ENCODE measurements at places on chromosomes 16 and 17.

DNA sequence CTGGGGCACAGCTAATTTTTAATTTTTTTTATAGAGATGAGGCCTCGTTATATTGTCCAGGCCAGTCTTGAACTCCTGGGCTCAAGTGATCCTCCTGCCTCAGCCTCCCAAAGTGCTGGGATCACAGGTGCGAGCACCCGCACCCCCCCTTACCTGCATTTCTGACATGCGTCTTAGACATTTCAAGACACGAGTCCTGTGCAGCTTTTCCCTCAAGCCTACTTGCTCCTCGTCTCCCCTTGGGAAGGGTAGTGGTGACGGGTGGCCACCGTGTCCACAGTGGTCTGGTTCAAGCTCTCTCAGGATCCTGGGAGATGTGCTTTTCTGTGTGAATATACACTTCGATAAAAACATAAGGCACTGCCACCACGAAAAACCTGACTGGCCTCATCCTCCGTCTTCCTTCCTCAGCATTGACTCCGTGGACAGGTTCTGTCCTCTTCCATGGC, 9.6 kb downstream of the CANT1 start:
- DNase-seq = no peak

DNA sequence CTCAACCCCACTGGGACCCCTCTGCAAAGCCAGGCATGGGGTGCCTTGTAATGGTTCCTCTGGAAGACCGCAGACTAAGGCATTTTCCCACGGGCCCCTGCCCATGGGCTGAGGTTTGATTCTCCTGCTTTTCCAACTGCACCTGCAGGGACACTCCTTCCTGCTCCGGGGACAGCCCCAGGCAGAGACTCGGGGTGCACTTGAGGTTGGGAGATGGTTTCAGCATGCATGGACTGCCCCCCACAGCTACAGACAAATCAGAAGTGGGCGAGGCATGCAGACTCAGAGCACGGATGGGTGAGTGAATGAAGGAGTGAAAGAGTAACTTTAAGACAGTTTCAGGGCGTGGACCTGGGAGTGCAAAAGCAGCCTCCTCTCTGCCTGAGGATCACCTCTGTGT, 87.9 kb upstream of the RPL38 start:
- DNase-seq = no peak

DNA sequence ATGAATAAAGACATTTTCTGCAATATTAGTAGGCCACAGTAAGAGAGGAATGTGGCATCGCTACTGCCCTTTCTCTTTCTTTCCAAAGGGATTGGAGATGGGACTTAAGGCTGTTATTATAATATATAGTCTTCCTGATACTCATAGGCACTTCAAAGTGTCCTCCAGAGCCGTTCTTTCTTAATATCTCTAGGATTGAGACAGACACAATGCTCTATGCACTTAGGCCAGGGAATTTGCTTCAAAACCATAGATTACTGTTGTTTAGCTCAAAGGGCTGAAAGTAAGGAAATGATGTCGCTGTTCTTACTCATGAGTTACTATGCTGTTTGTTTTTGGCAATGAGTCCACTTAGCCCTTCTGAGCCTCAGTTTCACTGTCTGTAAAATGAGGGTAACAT, 590.5 kb downstream of the CDH11 start:
- no peak for DNase-seq

GRCh38 chr16:26169473-26169872, 477.7 kb downstream of the HS3ST4 start:
- DNase-seq = no peak

- no peak for DNase-seq
These were observed 19.6 kb downstream of the MED13 start for GRCh38 chr17:62045517-62045916.

GRCh38 chr17:41549596-41550039, 21.5 kb upstream of the KRT19 start:
- no peak for DNase-seq

GRCh38 chr16:76441876-76442275, 164.7 kb downstream of the CNTNAP4 start:
- DNase-seq = no peak

- no peak for DNase-seq
These were observed 97.1 kb downstream of the PITPNC1 start for GRCh38 chr17:67474081-67474661.

- no peak for DNase-seq
These were observed 15.0 kb downstream of the CACNG1 start for GRCh38 chr17:67059372-67059771.

DNA sequence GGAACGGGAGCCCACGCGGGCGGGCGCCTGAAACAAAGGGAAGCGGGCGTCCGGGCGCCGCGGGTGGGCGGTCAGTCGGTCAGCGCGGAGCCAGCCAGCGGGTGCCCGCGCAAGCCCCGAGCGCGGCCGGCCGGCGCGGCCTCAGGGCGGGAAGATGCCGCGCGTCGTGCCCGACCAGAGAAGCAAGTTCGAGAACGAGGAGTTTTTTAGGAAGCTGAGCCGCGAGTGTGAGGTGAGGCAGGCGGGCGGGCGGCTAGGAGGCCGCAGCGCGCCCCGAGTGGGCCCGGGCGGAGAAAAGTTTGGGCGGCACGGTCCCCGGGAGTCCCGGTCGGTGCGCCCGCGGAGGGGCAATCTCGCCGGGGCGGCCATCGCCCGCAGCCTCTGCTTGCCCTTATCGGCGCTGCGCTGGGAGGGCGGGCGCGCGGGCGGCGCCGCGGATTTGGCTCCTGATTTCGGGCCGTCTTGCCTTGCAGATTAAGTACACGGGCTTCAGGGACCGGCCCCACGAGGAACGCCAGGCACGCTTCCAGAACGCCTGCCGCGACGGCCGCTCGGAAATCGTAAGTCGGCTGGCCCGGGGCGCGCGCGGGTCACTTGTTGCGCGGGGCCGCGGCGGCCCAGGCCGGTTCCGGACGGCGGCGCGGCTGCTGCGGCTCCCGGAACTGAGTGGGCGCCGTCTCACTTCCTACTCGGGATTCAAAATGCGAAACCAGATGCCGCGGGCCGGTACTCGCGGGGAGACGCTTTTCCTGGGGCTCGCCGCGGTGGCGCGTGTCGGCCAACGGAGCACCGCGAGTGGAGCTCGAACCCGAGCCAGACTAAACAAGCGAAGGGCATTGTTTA, 526 bp downstream of the CBFB start:
- DNase-seq = no peak

DNA sequence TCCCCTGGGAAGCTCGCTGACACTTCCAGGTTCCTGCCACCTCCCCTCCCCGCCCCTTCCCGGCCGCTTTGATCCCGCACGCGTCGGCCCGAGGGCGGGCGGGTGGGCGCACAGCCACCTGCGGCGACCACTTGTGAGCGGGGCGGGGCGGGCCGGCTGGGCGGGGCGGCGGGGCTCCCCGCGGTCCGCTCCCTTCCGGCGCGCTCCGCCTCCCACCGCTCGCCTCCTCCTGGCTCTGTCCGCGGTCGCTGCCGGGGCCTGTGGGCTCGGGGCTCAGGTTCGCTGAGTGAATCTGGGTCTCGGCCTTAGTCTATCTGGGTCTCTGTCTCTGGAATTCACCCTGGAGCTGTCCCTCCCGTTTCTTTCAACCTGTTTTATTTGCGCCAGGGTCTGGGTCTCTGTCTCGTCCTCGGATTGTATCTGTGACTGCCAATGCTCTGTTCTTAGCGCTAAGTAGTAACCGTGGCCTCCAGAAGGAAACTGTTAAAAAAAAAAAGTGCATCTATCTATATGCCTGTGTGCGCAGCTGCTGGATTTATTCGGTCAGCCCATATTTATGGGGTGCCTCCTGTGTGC, 2.7 kb upstream of the HES7 start:
- no peak for DNase-seq

Data from NT2/D1 (cell line).